CD4-positive, alpha-beta memory T cell (primary cell): ENCODE measurements at places on chromosomes 7 and 10. TPM values are rescaled to one million over a fixed set of nuclear protein-coding genes. Genes with fewer than 3 reads are reported as not detected.

GRCh38 chr10:44389150-44389549, 4.3 kb upstream of the CXCL12 start:
- no peak for DNase-seq

DNA sequence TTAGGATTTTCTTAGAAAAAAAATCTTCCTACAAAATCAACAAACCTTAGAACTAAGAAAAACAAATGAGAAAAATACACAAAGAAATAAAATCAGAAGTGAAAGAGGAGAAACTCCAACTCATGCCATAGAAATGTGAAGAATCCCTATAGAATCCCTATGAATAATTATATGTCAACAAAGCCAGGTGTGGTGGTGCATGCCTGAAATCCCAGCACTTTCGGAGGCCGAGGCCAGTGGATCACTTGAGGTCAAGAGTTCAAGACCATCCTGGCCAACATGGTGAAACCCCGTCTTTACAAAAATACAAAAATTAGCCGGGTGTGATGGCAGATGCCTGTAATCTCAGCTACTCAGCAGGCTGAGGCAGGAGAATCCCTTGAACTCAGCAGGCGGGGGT, 27.1 kb downstream of the ACSM6 start:
- DNase-seq, result no peak

DNA sequence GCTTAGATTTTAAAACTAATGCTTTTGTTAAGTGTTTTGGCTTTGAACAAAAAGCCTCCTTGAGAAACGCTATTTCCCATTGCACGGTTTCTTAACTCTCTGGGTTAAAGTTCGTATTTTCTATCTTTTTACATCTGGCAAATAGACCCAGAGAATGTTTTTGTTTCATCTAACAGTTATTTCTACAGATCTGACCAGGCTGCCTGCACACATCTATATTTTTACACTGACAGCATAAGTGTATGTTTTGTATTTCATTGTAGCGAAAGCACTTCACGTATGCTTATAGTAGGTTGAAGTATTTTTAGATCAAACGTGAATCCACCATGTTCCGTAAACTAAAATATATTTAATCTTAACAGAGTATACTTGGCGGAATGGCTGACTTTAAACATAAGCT, 477.3 kb downstream of the SDK1 start:
- no peak for DNase-seq

GRCh38 chr10:37206132-37206531, 80.7 kb downstream of the ANKRD30A start:
- DNase-seq, result no peak

DNA sequence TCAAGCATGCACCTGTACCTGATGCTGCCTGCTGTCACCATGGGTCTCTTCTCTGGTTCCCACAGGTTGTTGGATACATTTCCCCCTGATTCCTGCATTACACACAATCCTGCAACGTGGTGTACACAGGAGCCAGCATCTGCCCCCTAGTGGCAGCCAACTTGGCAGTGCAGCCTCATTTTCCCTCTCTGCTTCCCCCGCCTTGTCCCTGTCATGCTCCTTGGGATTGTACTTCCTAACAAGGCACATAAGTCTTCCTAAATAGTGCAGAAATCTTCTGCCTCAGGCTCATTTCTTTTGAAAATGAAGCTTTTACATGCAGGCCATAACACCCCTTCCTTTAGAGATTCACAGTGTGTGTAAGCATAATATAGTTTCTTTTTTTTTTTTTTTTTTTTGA, 387.5 kb downstream of the CCSER2 start:
- DNase-seq, result no peak

GRCh38 chr7:84538268-84538667, 343.7 kb upstream of the SEMA3A start:
- DNase-seq, result no peak

DNA sequence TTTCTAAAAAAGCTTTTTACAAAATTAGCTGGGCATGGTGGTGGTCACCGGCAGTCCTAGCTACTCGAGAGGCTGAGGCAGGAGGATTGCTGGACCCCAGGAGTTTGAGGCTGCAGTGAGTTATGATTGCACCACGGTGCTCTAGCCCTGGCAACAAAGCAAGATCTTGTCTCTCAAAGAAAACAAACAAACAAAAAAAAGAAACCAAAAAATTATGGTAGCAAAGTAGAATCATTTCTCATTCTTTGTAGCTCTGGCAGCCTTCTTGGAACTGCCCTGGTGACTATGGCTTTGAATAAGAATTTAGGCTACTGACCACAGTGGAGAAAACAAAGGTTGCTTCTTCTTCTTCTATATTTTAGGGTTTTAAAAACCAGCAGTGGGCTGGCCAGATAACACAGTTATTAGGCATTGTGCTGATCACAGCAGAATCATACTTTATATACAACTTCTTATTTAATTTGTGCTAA, 41.9 kb upstream of the PRKAR2B start:
- no peak for DNase-seq

Gene CAMK1D
- total RNA-seq, result 22.2 TPM
